ENCODE measurements at places on chromosomes 2 and 18.

DNA sequence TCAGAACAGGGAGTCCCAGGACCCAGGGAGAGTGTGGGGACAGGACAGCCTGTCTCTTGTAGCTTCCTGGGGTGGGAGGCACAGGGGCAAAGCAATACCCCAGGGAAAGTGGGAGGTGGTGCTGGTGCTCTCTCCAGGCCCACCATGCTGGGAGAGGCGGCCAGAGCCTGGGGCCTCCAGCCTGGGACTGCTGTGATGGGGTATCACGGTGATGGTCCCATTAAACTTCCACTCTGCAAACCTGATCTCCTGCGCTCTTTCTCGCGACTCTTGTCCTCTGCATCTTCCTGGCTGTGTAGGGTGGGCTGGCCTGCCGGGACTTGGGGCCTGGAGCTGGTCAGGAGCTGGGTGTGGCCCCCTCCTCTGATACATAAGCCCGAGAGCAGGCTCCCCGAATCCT, 8.0 kb upstream of the CAPN10 start:
- no peak for DNase-seq

GRCh38 chr18:76054156-76054555, 440.9 kb downstream of the ZNF516 start:
- no peak for DNase-seq

DNA sequence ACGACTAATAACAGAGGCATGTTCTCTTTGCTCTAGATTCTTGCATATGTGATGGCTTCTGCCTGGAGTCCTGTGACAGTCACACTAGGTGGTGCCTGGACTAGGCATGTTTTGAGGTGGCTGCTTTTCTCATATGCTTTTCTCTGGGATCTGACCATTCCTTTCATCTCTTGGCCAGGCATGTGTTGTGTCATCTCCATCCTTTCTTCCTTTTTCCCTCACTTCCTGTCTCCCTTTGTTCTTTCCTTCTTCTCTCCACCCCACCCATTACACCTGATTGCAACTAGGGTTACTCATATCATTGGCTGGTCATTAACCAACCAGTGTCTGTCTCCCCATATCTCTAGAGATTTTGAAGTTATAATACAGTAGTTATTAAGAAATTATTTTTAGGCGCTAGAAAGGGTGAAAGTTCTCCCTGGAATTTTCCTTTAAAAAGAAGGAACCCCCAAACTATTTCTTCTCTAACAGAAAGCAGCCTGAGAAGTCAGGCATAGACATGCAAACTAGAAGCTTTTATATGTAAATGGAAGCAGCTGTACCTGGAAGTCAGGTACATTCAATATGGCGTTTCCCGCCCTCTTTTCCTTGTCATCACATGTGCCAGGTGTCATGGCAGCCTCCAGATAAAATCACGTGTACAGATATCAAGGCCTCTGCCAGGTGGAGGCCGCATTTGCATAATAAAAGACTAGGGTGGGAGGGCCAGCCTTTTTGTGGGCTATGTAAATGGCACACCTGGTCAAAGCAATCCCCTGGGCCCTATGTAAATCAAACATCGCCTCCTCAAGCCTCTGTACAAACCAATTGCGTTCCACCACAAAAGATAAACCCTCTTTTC, 220.4 kb upstream of the MEX3C start:
- DNase-seq: no peak

DNA sequence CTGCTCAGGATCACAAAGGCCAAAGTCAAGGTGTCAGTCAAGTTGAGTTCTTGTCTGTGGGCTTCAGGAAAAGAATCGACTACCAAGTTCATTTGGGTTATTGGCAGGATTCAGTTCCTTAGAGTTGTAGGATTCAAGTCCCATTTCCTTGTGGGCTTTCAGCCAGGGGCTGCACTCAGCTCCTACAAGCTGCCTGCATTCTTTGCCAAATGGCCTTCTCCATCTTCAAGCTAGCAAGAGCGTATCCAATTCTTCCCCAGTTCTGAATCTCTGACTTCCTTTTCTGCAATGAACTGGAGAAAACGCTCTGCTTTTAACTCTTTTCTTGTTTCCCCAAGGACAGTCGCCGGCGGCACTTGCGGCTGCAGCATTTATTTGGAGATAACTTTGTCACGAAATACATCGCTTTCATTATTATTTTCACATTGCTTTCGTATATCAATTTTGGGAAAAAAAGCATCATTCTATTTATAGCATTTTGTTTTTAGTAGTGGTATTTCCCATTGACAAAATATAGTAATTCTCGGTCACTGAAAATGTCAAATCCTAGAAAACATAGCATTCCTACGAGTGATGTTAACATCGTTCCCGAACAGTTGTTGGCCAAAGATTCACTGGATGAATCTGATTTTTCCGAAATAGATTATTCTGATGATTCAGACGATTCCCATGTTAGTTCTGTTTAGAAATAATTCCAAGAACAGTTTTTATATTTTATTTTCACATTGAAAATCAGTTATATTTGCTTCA, 59.6 kb upstream of the SERPINE2 start:
- DNase-seq: no peak

GRCh38 chr2:238495422-238495821, 68.7 kb downstream of the ASB1 start:
- no peak for DNase-seq

- DNase-seq: peak; percentile 23
Measured at GRCh38 chr18:23967321-23968089, 47.0 kb upstream of the TTC39C start.

- no peak for DNase-seq
Measured at GRCh38 chr2:144512470-144512869, 7.4 kb downstream of the ZEB2 start.

DNA sequence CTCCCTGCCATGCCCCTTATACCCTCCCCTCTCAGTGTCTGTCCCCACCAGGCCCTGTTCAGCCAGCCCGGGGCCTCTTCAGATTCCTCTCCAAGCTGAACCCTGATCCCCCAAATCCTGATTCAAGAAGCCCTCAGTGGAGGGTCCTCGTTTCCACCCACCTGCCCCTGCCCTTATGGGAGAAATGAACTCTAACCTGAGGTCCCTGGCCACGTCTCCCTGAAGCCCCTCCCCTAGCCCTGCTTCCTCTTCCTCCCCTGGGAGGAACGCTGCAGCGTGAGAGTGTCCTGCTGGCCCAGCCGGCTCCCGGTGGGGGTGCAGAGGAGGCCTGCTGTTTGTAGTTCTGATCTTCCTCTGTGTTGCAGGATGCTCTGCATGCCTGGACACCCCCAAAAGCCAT, 56.7 kb upstream of the GLI2 start:
- DNase-seq: no peak

GRCh38 chr2:71678874-71679273, 225.5 kb downstream of the DYSF start:
- no peak for DNase-seq
